ENCODE measurements at places on chromosomes 2 and 18.
A peak's percentile ranks its signal among the peaks of the same experiment; 100 is the strongest.

DNA sequence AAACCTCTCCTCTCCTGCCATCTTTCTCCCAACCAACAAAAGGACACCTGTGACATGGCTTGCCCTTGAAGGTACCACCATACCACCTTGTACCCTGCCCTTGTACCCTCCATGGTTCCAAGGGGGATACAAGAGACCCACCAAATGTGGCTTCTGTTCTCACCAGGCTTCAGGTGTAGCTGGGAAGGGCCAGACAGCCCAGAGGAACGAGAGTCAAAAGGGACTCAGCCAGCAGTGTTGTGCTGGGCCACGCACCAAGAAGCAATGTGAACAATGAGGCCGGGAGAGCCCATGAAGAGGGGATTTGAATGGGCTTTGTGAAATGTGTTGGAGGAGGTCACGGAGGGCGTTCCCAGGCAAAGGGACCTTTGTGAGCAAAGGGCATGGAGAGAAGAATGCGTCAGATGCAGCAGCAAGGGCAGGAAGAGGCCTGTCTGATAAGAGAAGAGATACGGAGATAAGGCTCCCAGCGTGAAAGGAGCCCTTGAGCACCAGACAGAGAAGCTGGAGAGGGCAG is 48.6 kb downstream of the PLB1 start:
- no peaks in the 10 kb centered on the region for H3K36me3 ChIP-seq
- ATAC-seq: peak; percentile 36
- H3K27me3 ChIP-seq: no peaks in the 10 kb centered on the region
- peaks cover 16% of the 10 kb centered on the region for H3K4me1 ChIP-seq
- peak overlapping the region; percentile 57 for H3K4me3 ChIP-seq
- H3K27ac ChIP-seq: peak overlapping the region; percentile 77

DNA sequence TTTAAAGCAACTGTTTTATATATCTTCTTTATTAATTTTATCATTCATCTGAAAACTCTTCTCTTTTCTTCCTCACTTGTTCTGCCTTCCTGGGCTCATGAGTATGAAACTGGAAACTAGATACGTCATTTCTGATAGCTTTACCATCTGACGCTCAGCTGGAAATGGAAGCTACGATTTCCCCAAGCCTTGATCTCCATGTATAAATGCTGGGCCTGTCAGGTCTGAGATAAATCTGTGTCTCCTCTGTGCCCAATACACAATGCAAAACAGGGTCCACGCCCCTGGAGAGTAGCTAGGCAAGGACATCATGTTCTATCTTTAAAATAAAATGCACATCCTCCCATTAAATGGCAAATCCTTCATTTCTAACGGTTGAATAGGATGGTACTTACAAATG is 238.4 kb downstream of the AFF3 start:
- no peak overlapping the region for H3K27ac ChIP-seq
- H3K27me3 ChIP-seq: peaks cover 3% of the 10 kb centered on the region
- no peak for ATAC-seq
- H3K4me3 ChIP-seq: no peak overlapping the region

- H3K36me3 ChIP-seq: no peaks in the 10 kb centered on the region
- H3K27ac ChIP-seq: no peak overlapping the region
- H3K4me3 ChIP-seq: no peak overlapping the region
Observed at GRCh38 chr2:200345975-200346374, 39.5 kb downstream of the SPATS2L start.

DNA sequence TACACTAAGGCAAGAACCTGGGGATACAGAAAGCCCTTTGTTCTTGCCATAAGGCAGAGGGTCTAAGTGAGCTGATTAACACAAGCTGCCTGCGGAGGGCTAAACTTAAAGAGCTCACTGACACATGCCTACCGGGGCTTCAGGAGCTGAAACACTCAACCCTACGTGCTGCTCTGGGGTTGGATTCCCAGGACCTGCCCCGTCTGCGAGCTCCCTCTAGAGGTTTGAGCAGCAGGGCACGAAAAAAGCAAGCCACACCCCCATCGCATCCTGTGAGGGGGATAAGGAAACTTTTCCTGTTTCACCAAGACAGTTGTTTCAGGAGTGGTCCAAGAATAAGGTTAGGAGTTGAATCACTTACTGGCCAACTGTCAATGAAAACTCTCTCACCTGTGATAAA is 562.1 kb downstream of the TMX3 start:
- H3K36me3 ChIP-seq: no peaks in the 10 kb centered on the region
- H3K4me3 ChIP-seq: no peak overlapping the region
- ATAC-seq: no peak
- no peaks in the 10 kb centered on the region for H3K27me3 ChIP-seq
- H3K4me1 ChIP-seq: no peaks in the 10 kb centered on the region

GRCh38 chr2:231335591-231335990 is 59.9 kb upstream of the B3GNT7 start:
- H3K27me3 ChIP-seq: peaks cover 12% of the 10 kb centered on the region
- no peak for ATAC-seq
- no peak overlapping the region for H3K4me3 ChIP-seq
- H3K27ac ChIP-seq: no peak overlapping the region
- no peaks in the 10 kb centered on the region for H3K36me3 ChIP-seq

- no peaks in the 10 kb centered on the region for H3K36me3 ChIP-seq
- no peaks in the 10 kb centered on the region for H3K27me3 ChIP-seq
- H3K4me3 ChIP-seq: no peak overlapping the region
- H3K27ac ChIP-seq: no peak overlapping the region
Observed at GRCh38 chr2:5231287-5231686, 460.9 kb upstream of the SOX11 start.

- no peaks in the 10 kb centered on the region for H3K27me3 ChIP-seq
- H3K4me1 ChIP-seq: peaks cover 5% of the 10 kb centered on the region
- no peak overlapping the region for H3K4me3 ChIP-seq
- no peak for ATAC-seq
- H3K36me3 ChIP-seq: no peaks in the 10 kb centered on the region
- peak overlapping the region; percentile 72 for H3K27ac ChIP-seq
Observed at GRCh38 chr2:238141541-238142318, 3.3 kb downstream of the KLHL30 start.

All from activated T-helper 17 cell treated with anti-CD3 and anti-CD28 coated beads, Interleukin-2, amount 50 U/mL, for 72 hours (primary cell).